Upper lobe of left lung (tissue), 6 donors: ENCODE measurements at places on chromosomes 4 and X. TPM values are rescaled to one million over a fixed set of nuclear protein-coding genes. Genes with fewer than 3 reads are reported as not detected.

The GAGE12H gene
- not detected for total RNA-seq

The CCDC160 gene
- total RNA-seq, result not detected

The SPACA5 gene
- total RNA-seq, result not detected

The NR3C2 gene
- total RNA-seq, result 17.7 TPM

The KLHL13 gene
- 0.76 TPM for total RNA-seq

The RBM3 gene
- 202 TPM for total RNA-seq

The CT83 gene
- not detected for total RNA-seq

The IQCM gene
- not detected for total RNA-seq

The NAP1L2 gene
- 2.5 TPM for total RNA-seq

The TIMM17B gene
- 34.5 TPM for total RNA-seq

- peaks cover 12% of the 10 kb centered on the region for H3K4me1 ChIP-seq
- no peak overlapping the region for H3K4me3 ChIP-seq
- DNase-seq, result no peak
- H3K27ac ChIP-seq, result no peak overlapping the region
- H3K27me3 ChIP-seq, result no peaks in the 10 kb centered on the region
These were observed 3.9 kb upstream of the GAR1 start for GRCh38 chr4:109811707-109812106.

GRCh38 chr4:98522636-98523395, 135.6 kb downstream of the TSPAN5 start:
- no peak overlapping the region for H3K4me3 ChIP-seq
- H3K4me1 ChIP-seq, result no peaks in the 10 kb centered on the region
- DNase-seq, result no peak
- H3K27me3 ChIP-seq, result no peaks in the 10 kb centered on the region
- H3K27ac ChIP-seq, result no peak overlapping the region

DNA sequence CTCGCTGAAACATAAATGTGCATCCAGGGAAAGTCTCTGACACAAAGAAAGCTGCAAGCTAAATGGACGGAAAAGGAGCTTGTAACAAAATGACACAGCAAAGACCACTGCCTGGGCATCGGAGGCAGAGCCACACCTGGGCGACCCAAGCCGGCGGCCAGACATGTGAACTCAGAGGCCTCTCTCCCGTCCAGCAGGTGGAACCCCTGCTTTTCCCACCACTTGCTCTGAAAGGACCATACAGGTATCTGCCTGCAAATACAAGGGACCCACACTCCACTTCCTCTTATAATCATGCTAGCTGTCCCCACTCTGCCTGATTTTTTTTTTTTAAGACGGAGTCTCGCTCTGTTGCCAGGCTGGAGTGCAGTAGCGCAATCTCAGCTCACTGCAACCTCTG, 12.0 kb downstream of the CPLX1 start:
- H3K27me3 ChIP-seq, result no peaks in the 10 kb centered on the region
- peaks cover 5% of the 10 kb centered on the region for H3K4me1 ChIP-seq
- no peak overlapping the region for H3K4me3 ChIP-seq
- no peaks in the 10 kb centered on the region for H3K36me3 ChIP-seq

- no peaks in the 10 kb centered on the region for H3K27me3 ChIP-seq
- H3K27ac ChIP-seq, result no peak overlapping the region
- DNase-seq, result no peak
- no peak overlapping the region for H3K4me3 ChIP-seq
- no peaks in the 10 kb centered on the region for H3K4me1 ChIP-seq
These were observed 738.2 kb downstream of the ADGRL3 start for GRCh38 chr4:61938250-61938846.

DNA sequence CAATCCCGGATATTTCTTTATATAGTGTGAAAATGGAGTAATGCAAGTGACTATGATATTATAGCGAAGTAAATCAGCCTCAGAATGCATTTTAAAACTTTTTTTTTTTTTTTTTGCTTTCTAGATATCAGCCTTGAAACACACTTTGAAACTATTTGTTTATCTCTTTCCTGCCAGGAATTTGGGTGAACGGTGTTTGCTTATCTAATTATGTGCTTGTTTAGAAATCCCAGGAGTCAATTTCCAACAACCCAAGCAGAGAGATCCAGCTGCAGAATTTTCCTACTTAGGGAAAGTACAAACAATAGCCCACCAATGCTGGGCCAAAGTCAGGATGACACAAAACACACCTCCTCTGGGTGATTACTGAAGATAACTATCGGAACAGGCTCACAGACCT, 958.8 kb downstream of the PCDH18 start:
- H3K4me1 ChIP-seq, result no peaks in the 10 kb centered on the region
- H3K27ac ChIP-seq, result no peak overlapping the region
- no peak for DNase-seq
- H3K36me3 ChIP-seq, result no peaks in the 10 kb centered on the region
- no peaks in the 10 kb centered on the region for H3K27me3 ChIP-seq
- no peak overlapping the region for H3K4me3 ChIP-seq

- H3K27ac ChIP-seq, result no peak overlapping the region
- no peaks in the 10 kb centered on the region for H3K36me3 ChIP-seq
- DNase-seq, result no peak
- H3K4me1 ChIP-seq, result no peaks in the 10 kb centered on the region
- H3K4me3 ChIP-seq, result no peak overlapping the region
- no peaks in the 10 kb centered on the region for H3K27me3 ChIP-seq
These were observed 16.0 kb upstream of the HPGD start for GRCh38 chr4:174538123-174538875.

GRCh38 chrX:15680401-15680800, 15.8 kb upstream of the CLTRN start:
- no peak for DNase-seq
- H3K27ac ChIP-seq, result no peak overlapping the region
- H3K4me3 ChIP-seq, result no peak overlapping the region
- H3K4me1 ChIP-seq, result peaks cover 8% of the 10 kb centered on the region
- H3K36me3 ChIP-seq, result no peaks in the 10 kb centered on the region
- no peaks in the 10 kb centered on the region for H3K27me3 ChIP-seq

DNA sequence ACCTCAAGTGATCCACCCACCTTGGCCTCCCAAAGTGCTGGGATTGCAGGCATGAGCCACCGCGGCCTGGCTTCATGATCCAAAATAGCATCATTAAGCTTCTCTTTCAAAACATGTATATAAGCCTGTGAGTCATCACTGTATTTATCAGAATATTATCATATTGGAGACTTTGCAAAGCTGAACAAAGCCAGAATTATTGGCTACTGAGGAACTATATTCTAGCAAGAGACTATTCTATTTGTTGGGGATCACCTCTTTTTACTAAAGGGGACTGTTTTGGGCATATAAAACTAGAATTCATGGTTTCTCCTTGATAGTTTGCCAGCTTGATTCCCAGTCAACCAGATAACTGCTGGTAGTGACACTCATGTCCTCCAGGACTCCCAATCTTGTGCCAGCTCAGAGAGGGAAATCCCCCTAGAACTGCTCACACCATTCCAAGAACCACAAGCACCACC, 40.1 kb downstream of the TET2 start:
- H3K4me3 ChIP-seq, result no peak overlapping the region
- DNase-seq, result no peak
- H3K27me3 ChIP-seq, result no peaks in the 10 kb centered on the region
- H3K36me3 ChIP-seq, result no peaks in the 10 kb centered on the region
- peaks cover 6% of the 10 kb centered on the region for H3K4me1 ChIP-seq

- no peak overlapping the region for H3K4me3 ChIP-seq
- H3K4me1 ChIP-seq, result no peaks in the 10 kb centered on the region
- H3K36me3 ChIP-seq, result no peaks in the 10 kb centered on the region
- no peaks in the 10 kb centered on the region for H3K27me3 ChIP-seq
- no peak for DNase-seq
- no peak overlapping the region for H3K27ac ChIP-seq
These were observed 48.6 kb upstream of the UGT2A1 start for GRCh38 chr4:69701696-69702095.

GRCh38 chrX:139158256-139158655, 372.3 kb upstream of the F9 start:
- no peaks in the 10 kb centered on the region for H3K4me1 ChIP-seq
- H3K4me3 ChIP-seq, result no peak overlapping the region
- H3K36me3 ChIP-seq, result no peaks in the 10 kb centered on the region
- no peak overlapping the region for H3K27ac ChIP-seq
- no peaks in the 10 kb centered on the region for H3K27me3 ChIP-seq

- no peaks in the 10 kb centered on the region for H3K36me3 ChIP-seq
- no peak for DNase-seq
- no peak overlapping the region for H3K27ac ChIP-seq
These were observed 19.1 kb downstream of the GSX2 start for GRCh38 chr4:54118850-54119589.

GRCh38 chr4:173449380-173449717, 50.4 kb upstream of the SCRG1 start:
- no peak for DNase-seq
- no peak overlapping the region for H3K27ac ChIP-seq
- H3K36me3 ChIP-seq, result no peaks in the 10 kb centered on the region
- no peak overlapping the region for H3K4me3 ChIP-seq
- H3K27me3 ChIP-seq, result no peaks in the 10 kb centered on the region
- H3K4me1 ChIP-seq, result no peaks in the 10 kb centered on the region

- no peak overlapping the region for H3K4me3 ChIP-seq
- H3K36me3 ChIP-seq, result no peaks in the 10 kb centered on the region
- H3K27me3 ChIP-seq, result no peaks in the 10 kb centered on the region
These were observed 999.9 kb downstream of the GLUD2 start for GRCh38 chrX:122047261-122047660.

DNA sequence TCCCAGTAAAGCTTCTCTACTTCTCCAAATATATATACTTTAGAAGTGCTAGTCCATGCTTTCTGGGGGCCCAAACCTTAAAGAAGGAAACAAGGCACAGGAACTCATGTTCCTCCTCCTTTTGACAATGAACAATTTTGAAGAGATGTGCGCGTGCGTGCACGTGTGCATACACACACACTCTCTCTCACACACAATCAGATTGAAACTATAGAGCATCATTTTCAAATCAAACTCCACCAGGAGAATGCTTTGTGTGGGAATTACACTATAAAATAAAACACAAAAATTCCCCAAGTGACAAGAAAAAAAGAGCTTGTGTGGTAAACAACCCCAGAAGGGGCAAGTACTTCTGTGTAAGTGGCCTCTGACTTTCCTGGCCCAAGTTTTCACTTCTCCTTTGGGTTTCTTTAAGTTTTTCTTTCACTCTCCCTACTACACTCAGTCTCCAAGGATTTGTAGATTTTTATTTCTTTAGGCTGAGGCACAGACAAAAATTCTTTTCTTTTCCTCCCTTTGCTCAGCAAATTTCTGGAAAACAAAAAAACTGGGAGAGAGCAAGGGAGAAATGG, 46.6 kb upstream of the SHISA3 start:
- peaks cover 3% of the 10 kb centered on the region for H3K4me1 ChIP-seq
- H3K36me3 ChIP-seq, result no peaks in the 10 kb centered on the region

DNA sequence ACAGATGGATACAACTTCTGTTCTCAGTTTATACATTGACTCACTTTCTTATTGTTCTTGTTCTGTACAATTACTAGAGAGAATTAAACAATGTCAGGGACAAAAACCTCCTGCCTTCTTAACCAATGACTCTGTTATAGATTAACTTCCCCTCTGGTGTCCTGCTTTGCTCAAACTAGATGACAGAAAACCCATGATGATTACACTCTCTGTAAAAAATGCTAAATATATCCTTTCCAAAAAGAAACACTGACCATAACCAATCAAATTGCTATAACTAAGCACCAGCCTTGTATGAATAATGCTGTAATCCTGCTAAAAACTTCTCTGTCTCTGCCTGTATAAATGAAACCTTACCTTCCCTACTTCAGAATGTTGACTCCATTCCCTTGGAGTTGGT, 29.8 kb upstream of the IL13RA2 start:
- H3K4me3 ChIP-seq, result no peak overlapping the region
- H3K27ac ChIP-seq, result no peak overlapping the region
- H3K4me1 ChIP-seq, result no peaks in the 10 kb centered on the region
- DNase-seq, result no peak
- H3K27me3 ChIP-seq, result no peaks in the 10 kb centered on the region

GRCh38 chr4:183816882-183817509, 88.1 kb upstream of the STOX2 start:
- H3K36me3 ChIP-seq, result no peaks in the 10 kb centered on the region
- no peak overlapping the region for H3K27ac ChIP-seq
- no peak overlapping the region for H3K4me3 ChIP-seq
- H3K27me3 ChIP-seq, result no peaks in the 10 kb centered on the region

DNA sequence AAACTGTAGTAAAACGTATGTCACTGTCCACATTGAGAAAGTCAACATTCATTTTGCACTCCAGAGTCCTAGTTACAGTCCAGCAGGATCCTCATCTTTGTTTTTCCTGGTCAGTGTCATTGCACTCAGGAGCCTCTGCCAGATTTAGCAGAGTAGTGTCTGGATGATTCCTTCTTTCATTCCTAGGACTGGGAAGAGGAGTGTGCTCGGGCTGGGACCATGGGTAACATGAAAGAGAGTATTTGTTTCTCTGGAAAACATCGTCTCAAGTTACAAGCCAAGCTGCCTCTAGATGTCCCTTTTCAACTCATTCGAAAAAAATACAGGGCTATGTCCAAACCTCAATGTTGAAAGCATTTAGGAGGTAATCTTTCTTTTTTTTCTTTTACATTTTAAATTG, 69.9 kb upstream of the TNIP3 start:
- H3K27me3 ChIP-seq, result no peaks in the 10 kb centered on the region
- no peak overlapping the region for H3K4me3 ChIP-seq
- DNase-seq, result no peak
- H3K36me3 ChIP-seq, result no peaks in the 10 kb centered on the region

- no peaks in the 10 kb centered on the region for H3K36me3 ChIP-seq
- DNase-seq, result no peak
- H3K27ac ChIP-seq, result no peak overlapping the region
- H3K4me1 ChIP-seq, result no peaks in the 10 kb centered on the region
These were observed 14.1 kb downstream of the GRK4 start for GRCh38 chr4:2977211-2978088.

DNA sequence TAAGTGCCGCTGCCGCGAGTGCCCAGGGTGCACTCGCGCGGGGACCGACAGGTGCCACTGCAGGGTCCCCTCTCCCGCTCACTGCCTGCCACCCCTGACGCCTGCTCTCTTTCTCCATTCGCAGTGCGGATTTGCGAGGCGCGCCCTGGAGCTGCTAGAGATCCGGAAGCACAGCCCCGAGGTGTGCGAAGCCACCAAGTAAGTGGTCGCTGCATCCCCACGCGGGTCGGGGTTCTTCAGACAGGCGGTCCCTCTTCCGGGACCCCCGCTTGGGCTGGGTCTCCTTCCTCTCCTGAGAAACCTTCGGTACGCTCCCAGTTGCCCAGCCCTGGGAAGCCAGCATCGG, 547 bp downstream of the GUCY1A1 start:
- peak overlapping the region; percentile 74 for H3K4me3 ChIP-seq
- H3K36me3 ChIP-seq, result no peaks in the 10 kb centered on the region
- no peaks in the 10 kb centered on the region for H3K4me1 ChIP-seq
- H3K27ac ChIP-seq, result peak overlapping the region; percentile 86

DNA sequence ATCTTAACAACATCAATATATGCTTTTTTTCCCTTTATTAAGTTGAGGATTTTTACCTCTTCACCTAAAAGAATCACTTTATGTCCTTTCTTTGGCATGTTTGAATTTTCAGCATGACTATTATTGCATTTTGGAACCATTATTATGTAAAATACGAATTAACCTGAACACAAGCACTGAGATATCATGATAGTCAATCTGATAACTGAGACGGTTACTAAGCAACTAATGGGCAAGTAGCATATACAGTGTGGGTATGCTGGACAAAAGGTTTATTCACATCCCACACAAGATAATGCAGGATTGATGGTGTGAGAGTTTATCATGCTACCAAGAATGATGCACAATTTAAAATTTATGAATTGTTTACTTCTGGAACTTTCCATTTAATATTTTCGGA, 24.6 kb upstream of the GLRA3 start:
- H3K4me1 ChIP-seq, result no peaks in the 10 kb centered on the region
- no peaks in the 10 kb centered on the region for H3K36me3 ChIP-seq
- H3K27ac ChIP-seq, result no peak overlapping the region
- no peak for DNase-seq
- H3K4me3 ChIP-seq, result no peak overlapping the region
- H3K27me3 ChIP-seq, result no peaks in the 10 kb centered on the region

GRCh38 chr4:7416745-7417432, 17.8 kb downstream of the PSAPL1 start:
- H3K27me3 ChIP-seq, result no peaks in the 10 kb centered on the region
- no peak overlapping the region for H3K4me3 ChIP-seq
- no peak overlapping the region for H3K27ac ChIP-seq
